ENCODE measurements at places on chromosomes 4 and X.

GRCh38 chr4:140937866-140938265 is 181.7 kb upstream of the TBC1D9 start:
- DNase-seq = no peak

DNA sequence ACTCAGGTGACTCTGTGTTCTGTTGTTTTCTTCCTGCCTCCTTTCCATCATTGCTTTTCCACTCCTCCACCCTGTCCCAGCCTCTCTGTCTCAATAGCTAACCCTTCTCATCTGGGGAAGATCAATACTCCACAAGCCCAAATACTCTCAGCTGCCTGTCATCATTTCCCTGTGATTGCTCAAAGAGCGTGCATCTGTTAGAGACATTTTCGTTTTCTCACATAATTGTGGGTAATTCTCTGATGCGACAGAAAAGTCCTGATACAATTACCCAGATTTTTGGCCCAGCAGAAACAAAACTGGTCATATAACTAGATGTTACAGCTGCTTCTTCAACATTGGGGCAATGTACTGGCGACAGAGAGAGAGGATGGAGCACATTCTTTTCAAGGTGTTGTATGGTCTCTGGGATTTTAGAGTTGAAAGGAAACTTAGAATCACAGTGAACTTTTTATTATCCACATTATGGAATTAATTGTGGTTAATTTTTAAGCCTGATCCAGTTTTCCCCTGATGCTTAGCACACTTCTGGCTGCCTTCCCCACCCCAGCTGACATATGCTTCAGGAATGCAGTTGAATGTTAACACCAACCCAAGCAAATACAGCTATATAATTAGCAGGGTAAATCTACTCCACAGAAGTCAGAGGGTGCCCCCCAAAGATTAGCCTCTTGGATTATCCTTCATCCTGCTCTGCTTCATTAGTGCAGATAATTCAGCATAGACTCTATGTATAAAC is 171.4 kb upstream of the ANXA3 start:
- no peak for DNase-seq

- DNase-seq = no peak
These were observed 18.2 kb upstream of the UGT2B10 start for GRCh38 chr4:68797618-68798017.

DNA sequence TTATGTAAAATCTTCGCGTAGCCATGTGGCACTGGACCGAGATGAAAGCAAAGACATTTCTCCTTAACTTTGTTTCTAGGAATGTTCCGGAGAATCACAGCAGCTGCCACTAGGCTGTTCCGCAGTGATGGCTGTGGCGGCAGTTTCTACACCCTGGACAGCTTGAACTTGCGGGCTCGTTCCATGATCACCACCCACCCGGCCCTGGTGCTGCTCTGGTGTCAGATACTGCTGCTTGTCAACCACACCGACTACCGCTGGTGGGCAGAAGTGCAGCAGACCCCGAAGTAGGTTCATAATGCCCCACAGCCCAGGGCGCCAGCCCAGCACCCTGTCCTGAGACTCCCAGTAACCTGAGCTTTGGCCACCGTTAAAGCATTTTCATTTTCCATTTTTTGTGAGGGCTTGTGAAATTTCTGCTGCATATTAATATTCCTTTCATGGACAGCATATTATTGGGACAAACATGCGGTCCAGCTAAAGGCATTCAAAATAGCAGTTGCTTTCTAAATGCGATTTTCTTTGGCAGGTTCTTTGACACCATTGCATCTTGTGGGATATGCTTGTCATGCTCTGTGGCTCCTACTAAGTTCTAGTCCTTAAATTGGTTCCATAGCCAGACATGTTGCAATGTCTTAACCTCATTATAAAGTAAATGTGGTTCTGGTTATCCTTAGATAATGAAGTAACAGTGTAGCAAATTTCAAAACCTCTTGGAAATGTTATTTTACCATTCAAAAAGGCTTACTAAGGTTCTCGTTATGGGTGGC is 49.1 kb upstream of the MSANTD1 start:
- DNase-seq = no peak

DNA sequence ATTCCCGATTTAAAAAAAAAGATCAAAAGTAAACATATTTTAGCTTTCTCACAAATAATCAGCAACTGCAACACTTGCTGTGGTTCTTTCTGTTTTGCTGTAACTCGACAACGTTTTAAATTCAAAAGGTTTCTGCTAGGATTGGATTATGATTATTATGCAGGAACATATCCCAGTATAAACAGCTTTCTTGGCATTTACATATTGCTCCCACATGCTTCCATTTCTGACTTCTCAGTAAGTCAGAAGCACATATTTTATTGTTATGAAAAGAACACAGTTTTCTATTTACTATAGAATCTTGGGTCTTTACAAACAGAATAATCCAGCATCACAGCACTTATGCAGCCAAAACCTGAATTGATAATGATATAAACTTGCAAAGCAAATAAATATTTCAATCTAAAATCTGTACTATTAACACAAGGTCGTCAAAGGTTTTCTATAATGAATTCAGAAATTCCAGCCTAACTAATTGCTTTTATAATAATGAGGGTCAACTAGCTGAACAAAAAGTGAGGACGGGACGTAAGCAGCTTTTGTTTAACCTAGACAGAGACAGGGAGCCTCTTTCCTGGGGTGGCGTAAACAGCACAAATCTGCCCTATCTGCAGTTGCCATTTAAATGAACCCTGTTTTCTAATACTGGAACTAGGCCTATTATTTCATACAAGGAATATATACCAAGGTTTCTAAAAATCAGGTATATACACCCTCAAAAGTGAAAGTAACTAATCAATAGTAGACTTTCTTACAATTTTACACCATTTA is 9.8 kb upstream of the PCDH18 start:
- DNase-seq = no peak

DNA sequence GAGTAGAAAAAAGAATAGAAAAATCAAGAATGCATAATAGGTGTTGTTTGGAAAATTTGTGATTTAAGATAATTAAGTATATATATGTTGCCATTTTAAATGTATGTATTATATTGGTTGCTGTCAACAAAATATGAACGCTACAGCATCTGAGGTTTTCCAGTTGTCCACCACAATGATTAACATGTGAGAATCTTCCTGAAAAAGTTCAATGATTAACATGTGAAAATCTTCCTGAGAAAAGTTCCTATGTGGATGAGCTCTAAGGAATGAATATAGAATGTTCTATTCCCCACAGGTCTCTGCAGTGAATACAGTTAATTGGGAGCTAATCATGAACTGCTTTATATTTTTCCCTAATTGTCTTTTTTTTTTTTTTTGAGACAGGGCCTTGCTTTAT is 214.7 kb downstream of the CBR4 start:
- DNase-seq = no peak

DNA sequence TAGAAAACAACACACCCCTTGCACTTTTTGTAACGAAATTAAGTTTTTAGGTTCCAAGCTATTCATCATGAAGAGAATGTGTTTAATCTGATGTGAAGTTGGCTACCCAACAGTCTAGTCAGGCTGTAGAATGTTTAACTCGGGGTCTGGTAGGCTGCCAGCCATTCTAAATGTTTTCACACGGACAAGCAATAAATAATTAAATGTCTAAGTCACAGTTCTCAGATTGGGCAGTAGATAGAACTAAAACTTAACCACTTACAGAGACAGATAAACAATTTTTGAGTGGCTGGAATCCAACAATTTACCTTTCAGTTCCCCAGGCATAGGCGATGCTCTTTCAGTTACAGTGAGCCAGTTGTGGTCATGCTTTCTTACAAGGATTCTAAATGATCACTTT is 66.5 kb downstream of the CHIC2 start:
- DNase-seq = no peak

DNA sequence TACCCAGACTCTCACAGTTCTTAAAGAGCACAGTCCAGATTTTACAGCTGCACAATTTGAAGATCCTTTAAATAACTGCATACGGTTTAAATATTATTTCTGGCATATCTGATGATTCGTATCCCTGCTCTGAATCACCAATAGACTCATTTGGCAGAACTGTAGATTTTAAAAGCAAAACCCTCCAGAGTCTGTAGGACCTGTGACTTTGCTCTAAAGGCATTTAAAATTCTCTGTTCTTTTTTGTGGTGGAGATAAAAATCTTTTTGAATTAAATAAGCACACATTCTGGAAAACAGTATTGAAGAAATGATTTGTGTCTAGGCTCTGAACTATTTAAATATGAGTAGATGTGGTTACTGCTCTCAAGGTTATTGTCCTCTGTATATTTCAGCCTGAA is 246.2 kb upstream of the PITX2 start:
- DNase-seq = no peak

DNA sequence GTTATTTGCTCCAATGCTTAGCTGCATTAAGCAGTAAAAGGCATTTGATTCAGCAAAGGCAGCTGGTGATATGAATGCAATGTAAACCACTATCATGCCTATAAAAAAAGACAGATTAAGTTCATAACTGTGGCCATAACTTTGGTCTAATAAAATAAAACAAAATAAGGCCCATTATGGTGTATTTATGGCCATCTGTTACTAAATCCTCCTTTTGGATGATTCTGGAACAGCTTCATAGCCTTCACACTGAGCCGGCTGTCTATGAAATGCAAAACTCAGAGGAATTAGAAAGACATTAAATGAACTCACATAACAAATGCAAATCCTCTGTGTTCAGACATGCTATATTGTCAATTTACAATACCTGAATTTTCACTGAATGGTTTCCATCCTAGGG is 223.7 kb upstream of the FAT4 start:
- DNase-seq = no peak

DNA sequence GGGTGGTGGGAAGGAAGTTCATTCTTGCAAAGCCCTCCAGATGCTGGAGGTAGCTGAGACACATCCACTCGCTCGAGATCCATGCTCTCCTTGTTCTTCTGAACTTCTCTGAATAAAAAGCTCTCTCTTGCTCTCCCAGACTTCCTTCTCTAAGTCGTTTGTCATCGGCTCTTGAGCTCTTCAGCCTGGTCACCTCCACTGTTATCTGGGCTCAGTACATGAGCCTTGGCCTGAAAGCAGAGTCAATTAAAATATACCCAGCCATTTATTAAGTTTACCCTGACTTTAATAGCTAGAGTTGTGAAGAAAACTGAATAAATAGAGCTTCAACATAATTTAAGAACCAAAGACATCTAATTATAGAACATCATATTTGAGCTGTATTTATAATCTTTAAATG is 99.0 kb downstream of the CPE start:
- DNase-seq = no peak

DNA sequence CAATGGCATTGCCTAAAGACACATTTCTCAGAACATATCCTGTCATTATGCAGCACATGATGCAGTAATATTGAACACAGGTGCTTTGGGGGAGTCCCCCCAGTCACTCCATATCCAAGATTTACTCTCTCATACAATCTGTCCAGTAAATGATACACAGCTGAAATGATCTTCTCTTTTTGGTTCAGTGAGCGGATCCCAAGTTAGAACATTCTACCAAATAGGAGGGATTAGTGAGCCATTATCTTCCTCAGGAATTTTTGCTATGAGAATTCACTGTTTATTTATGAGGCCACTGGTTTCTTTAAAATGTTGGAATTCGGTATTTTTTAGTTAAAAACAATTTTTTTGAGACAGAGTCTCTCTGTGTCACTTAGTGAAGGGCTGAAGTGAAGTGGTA is 96.5 kb downstream of the TRAPPC11 start:
- no peak for DNase-seq

DNA sequence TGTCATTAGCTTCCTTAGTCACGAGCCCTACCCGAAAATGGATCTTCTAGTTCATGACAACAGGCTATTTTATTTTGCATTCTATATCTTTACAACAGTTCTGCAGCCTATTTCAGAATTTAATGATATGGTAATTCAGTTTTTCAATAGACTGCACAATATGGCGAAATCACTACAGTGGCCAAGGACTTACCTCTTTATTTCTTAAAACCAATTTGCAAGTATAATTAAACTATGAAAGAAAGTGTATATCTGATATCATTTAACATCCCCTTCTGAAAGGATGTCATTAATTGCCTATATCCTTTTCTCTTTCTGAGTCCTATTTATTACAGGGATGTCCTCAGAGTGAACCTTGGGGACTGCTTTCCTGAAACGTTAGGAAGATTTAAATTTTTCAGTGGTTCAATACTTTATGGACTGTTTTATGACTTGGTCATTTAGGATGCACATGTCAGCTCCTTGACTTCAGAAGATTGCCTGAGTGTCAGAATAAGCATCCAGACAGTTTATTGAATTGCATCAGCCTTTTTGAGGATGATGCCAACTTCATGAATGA is 190.8 kb upstream of the GEMIN8 start:
- no peak for DNase-seq

GRCh38 chr4:22906045-22906444 is 213.3 kb downstream of the GBA3 start:
- no peak for DNase-seq

DNA sequence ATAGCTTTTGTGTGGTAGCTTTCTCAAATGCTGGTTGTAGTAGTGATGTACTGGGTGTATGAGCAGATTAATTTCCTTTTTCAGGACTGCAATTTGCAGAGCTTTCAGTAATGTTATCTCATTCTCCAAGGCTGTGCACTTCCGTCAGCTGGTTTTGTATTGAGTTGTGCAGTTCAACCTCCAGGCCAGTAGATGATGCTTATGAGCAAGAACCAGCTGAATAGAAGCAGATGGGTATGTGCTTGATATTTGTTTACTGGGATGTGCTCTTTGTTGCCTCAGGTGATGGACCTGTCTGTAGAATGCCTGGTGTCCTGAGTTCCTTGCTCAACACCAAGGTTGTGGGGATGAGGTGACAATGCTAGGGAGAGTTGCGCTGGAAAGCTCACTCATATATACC is 462.8 kb downstream of the PCDH18 start:
- DNase-seq = no peak

GRCh38 chr4:67593741-67594175 is 35.2 kb downstream of the STAP1 start:
- no peak for DNase-seq

DNA sequence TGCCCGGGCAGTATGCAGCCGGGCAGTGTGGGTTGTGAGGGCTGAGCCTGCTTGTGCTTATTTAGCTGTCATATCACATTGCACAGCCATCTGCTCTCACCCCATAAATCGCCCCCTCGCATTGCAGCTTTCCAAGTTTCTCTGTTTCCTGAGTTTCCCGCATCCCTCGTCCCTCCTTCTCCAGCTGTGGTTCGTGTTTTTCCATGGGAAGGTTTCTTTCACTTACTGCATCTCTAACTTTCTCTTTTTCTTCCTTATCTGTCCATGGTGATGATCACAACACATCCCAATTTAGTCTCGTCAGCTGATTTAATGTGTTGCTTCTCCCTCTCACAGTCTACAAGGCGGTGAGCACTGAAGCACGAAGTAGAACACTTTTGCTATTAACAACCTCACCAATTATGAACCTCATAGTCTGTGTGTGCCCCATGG is 118.1 kb downstream of the ENPP6 start:
- no peak for DNase-seq

GRCh38 chrX:11426712-11427452 is 133.7 kb downstream of the AMELX start:
- no peak for DNase-seq

GRCh38 chr4:179521952-179522351 is 2079.7 kb upstream of the AGA start:
- DNase-seq = no peak

GRCh38 chrX:49166914-49167739 is 4.6 kb downstream of the MAGIX start:
- DNase-seq = peak; percentile 56
